NCI-H187 treated with DMSO at 0.1 percent for 48 hours (cell line): ENCODE measurements at places on chromosomes 11 and 22.

DNA sequence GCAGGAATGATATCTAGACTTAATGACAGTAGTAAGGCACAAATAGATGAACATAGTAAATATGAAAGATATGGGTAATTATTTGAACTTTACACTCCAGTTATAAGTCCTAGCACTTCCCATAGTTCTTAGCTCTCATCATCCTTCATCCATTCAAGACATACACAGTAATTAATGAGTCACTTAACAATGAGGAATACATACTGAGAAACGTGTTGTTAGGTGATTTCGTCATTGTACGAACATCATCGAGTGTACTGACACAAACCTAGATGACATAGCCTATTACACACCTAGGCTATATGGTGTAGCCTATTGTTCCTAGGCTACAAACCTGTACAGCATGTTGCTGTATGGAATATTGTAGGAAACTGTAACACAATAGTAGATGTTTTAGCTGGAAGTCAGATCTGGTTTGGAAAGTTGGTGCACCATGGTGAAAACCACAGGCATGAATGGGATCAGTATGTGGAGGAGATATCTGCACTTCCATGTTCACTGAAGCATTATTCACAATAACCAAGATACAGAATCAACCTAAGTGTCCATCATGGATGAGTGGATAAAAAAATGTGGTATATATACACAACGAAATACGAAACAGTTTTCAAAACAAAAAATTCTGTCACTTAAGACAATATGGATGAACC, 229.9 kb upstream of the PITPNB start:
- DNase-seq = no peak

DNA sequence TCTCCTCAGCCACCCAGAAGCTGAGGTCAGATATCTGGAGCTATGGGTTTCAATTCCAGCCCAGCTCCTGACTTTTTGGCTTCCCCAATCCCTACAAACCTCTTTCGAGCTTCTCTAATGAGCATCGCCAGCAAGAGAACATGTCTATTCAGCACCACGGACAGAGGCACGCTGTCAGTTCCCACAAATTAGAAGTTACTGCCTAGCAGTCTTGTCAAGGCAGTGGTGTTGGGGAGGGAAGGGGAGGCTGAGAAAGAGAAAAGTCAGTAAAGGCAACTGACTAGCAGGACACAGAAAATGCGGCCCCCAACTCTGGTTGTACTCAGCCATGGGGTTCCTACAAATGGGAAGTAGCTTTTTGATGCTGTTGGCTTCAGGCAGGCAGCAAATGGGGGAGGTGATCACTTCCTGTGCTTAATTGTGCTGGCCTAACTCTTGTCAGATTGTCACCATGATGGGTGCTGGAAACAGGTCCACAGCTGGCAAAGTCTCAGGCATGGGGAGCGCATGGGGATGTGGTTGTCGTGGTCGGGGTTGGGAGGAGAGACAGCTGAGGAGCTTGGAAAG, 205.9 kb downstream of the ST3GAL4 start:
- no peak for DNase-seq

DNA sequence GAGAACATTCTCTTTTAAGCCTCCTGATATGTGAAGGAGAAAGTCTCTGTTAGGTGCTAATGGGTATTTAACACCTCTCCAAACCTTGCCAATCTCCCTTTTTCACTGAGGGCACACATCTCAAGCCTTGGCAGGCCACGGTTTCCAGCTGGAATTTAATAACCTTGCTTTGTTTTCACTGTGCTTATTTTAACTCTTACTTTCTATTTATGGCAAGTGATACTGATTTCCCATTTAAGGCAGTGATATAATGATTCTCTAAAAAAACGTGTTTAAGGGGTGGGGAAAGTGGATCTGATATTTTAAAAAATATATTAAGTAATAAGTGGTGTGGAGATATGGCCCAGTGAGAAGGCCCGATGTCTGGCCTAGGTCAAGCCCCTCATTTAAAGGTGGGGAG, 1.1 kb upstream of the RASD2 start:
- DNase-seq = no peak

DNA sequence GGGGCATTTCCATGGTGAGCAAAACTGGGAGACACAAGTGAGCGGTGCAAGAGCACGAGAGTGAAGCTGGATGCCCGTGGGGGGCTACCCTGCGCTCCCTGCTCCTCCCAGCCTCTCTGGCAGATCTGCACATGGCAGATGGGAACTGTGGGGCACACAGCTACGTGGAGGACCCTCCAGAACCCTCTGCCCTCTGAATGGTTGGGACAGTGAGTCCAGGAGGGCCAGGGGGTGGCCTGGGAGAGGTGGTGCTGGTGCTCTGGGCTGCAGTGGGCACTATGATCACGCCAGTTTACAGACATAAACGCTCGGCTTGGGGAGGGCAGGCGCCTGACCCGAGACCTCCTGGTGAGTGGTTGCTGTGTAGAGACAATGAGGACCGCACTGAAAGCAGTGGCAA, 205.9 kb downstream of the CTTN start:
- no peak for DNase-seq

DNA sequence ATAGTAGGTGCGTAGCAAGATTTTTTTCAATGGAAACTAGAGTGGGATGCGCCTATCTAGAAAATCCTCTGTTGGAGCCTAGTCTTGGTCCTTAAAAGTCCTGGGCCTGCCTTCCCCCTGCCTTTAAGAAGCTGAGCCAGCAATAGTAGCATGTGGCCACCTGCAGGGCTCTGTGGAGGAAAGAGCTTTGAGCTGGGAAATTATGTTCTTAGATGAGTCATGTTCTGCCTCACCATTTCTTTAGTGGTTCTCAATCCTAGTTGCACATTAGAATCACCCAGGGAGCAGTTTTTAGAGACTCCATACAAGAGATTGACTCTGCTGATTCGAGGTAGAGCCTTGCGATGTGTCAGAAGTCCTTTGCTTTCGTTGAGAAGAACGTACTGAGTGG, 133.5 kb downstream of the COMMD9 start:
- no peak for DNase-seq

DNA sequence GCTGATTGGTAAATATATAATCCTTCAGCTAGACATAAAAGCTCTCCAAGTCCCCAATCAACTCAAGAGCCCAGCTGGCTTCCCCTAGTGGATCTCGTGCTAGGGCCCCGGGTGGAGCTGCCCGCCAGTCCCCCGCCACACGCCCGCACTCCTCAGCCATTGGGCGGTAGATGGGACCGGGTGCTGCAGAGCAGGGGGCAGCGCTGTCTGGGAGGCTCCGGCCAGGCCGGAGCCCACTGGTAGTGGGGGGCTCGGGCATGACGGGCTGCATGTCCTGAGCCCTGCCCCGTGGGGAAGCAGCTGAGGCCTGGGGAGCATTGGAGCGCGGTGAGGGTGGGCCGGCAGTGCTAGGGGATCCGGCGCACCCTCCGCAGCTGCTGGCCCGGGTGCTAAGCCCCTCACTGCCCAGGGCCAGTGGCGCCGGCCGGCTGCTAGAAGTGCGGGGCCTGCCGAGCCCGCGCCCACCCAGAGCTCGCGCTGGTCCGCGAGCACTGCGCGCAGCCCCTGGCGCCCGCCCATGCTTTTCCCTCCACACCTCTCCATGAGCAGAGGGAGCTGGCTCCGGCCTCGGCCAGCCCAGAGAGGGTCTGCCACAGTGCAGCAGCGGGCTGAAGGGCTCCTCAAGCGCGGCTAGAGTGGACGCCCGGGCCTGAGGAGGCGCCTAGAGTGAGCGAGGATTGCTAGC, 1680.6 kb upstream of the RAG2 start:
- DNase-seq = no peak

GRCh38 chr22:46857142-46857884, 94.9 kb downstream of the TBC1D22A start:
- DNase-seq = no peak

DNA sequence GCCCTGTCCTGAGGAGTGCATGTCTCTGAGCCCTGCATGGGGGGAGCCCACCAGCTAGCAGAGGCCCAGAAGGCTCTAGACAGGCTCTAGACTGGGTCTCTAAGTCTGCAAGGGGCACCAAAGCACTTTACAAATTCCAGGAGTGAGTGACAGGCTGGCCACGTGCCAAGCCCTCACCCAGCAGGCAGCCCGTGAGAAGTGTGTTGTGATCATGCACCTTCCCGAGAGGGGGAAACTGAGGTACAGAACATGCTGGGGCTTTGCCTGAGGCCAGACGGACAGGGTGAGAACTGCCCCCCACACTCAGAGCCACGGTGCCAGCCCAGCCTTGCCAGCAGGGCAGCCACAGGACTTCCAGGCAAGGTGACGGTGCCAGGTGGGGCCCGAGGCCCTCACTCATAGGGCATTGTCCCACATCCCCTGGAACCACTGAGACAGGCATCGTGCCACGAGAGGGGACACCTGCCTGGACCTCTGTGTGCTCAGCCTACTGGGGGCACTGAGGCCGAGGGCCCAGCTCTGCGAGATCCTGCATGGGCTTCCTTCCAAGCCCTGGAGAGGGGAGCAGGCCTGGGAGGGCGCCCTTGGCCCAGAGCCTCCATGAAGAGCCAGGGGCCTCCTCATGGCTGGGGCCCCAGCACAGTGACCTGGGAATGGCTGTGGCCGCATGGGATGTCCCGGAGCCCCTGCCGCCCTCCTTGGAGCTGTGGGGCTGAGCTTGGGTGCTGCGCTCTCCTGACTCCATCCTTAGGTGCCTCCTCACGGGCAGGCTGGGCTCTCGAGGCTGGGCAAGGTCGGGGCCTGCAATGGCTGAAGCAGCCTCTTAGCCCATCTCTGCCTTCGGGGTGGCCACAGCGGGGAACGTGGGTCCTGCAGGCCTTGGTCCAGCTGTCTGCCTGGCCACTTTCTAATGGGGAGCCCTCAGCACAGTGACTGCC, 121.5 kb downstream of the KCNQ1OT1 start:
- DNase-seq = no peak

DNA sequence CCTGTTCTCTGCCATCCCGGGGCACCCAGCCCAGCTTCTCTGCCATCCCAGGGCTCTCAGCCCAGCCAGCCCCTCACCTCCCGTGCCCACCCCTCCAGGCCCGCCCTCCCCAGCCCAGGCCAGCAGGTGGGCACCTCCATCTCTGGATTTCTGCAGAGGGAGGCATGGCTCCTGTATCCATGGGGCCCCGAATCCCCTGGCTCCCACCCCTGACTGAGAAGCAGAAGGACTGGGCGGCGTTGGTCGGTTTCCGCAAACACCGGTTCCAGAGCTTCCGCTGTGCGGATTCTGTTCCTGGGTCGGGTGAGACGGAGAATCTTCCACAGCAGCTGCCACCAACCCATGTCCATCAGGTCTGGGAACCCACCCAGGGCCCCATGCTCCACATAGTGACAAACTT, 240.3 kb downstream of the BRD1 start:
- DNase-seq = no peak
